AG04450 (cell line): ENCODE measurements at places on chromosomes 4 and X.

GRCh38 chrX:70331161-70331560 lies 41.3 kb downstream of the KIF4A start:
- no peak for DNase-seq

- no peak for DNase-seq
These were observed 82.2 kb downstream of the SUPT20HL2 start for GRCh38 chrX:24231641-24232179.

- no peak for DNase-seq
These were observed 141.4 kb upstream of the PAK3 start for GRCh38 chrX:110954428-110955100.

GRCh38 chr4:56764775-56765174 lies 56.7 kb downstream of the SPINK2 start:
- no peak for DNase-seq

DNA sequence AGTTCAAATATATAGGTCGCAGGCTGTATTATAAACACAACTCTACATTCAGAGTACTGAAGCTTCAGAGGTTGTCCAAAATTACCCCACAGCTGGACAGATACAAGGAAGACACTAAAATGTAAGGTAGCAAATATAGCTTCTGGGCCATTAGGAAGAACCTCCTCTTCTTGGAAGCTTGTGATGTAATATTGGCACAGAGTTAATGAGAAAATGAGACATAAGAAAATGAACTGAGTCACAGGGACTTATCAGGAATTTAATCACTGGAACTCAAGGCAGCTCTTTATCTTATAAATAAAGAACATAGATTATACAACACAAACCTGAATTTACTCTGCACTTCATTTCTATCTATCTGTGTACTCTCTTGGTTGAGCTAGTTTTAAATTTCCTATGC lies 344.7 kb downstream of the PCDH10 start:
- no peak for DNase-seq

GRCh38 chr4:165588534-165589315 lies 209.9 kb downstream of the CPE start:
- no peak for DNase-seq

DNA sequence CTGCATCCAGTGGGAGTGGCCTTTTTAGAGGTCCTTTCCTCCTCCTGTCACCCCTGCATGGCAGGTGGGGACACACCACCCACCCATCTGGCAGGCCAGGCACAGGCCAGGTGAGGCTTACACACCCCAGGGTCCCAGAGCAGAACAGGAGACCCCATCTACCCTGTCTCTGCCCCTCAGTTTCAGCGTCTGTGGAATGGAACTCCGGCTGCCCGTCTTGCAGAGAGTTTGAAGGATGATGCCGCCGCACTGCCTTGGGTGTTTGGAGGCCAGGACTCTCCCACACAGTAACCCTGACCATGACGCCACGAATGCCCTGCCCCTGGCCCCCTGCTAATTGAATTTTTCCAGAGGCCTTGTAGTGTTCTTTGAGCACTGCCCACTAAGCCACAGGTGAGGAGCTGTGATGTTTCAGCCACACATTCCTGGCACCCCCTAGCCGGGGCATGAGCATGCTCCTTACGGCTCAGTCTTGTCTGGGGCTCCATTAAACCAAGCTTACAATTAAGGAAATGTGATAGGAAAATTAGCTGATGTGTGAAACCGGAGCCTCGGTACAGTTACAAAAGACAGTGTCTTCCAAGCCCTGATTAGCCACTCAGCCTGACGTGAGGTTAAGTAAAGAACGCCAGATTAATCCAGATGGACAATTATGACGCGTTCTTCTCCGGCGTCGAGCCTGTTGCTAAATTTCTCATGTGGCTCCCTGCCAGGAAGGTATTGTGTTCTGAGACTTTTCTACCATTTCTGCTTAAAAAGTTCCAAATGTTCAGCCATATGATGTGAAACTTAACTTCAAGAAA lies 39.3 kb downstream of the HMX1 start:
- no peak for DNase-seq

GRCh38 chr4:163672751-163673150 lies 178.3 kb downstream of the TMA16 start:
- DNase-seq = no peak

DNA sequence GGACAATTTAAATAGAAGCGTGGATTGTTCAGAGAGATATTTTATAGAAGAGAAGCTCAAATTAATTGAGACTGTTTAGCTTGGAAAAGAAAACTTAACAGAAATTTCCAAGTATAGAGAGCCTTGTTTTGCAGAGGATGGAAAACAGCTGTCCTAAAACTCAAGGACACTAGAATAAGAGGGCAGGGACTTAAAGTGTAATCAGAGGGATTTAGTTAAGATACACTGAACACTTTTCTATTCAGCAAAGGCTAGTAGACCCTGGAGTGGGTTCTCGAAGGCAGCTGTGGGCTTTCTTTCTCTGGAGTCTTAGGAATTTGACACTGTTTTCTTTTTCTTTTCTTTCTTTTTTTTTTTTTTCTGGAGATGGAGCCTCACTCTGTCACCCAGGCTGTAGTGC lies 92.7 kb upstream of the ARX start:
- DNase-seq = no peak

DNA sequence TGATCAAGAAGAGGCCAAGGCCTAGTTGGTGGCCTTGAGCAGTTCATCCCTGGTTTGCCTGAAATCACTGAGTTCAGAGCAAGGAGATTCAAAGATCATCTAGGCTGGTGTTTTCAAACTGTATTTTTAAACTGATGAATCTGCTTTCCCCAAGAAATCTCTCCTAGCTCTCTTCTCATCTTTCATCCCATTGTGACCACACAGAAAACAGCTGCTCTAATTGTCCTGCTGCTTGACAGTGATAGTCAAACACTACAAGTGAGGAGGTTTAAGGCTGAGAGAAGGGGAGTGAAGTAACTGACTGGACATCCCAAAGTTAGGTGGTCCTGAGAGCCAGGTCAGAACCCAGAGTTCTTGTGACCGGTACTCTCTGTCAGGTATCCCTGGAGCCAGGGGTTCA lies 91.5 kb downstream of the LNX1 start:
- no peak for DNase-seq

DNA sequence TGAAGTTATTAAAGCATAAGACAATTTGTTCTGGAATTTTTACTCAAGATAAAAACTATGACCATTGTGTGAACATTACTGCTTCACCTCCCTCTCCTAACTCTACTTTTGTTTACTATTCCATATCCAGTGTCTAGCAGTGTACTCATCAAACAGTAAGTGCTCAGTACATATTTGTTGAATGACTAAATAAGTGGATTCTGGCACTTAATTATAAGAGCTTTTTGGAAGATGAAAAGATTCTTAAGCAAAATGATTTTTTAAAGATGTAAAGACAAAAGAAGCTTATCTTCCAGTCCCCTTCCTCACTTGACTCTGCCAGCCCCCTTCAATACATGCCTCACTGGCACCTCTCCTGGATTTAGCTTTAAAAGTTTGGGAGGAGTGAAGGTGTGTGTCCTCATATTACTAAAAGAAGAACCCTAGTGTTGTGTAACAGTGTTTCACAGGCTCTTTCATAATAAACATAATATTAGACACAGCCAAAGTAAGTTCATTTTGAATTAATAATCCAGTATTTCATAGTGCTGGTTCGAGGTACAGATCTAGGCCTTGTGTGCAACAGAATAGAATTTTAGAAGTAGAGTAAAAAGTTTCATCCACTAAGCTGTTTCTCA lies 53.0 kb downstream of the GAB1 start:
- no peak for DNase-seq

DNA sequence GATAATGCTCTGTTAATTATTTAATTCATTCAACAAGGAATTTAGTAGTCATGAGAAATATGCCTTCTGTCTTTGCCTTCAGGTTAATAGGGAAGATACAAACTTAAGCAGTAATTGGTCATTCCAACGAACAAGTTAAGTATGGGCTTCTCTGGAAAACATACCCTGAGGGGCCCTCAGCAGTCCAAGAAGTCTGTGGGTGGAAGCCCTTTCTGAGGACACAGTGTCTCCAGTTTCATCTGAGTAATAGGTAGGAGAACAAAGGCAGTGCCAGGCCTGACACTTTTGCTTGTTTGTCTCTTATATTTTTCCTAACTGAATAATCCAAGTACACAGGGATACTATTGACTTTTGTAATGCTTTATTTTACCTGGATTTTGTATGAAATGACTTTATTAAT lies 262.5 kb downstream of the FBXW7 start:
- DNase-seq = no peak

DNA sequence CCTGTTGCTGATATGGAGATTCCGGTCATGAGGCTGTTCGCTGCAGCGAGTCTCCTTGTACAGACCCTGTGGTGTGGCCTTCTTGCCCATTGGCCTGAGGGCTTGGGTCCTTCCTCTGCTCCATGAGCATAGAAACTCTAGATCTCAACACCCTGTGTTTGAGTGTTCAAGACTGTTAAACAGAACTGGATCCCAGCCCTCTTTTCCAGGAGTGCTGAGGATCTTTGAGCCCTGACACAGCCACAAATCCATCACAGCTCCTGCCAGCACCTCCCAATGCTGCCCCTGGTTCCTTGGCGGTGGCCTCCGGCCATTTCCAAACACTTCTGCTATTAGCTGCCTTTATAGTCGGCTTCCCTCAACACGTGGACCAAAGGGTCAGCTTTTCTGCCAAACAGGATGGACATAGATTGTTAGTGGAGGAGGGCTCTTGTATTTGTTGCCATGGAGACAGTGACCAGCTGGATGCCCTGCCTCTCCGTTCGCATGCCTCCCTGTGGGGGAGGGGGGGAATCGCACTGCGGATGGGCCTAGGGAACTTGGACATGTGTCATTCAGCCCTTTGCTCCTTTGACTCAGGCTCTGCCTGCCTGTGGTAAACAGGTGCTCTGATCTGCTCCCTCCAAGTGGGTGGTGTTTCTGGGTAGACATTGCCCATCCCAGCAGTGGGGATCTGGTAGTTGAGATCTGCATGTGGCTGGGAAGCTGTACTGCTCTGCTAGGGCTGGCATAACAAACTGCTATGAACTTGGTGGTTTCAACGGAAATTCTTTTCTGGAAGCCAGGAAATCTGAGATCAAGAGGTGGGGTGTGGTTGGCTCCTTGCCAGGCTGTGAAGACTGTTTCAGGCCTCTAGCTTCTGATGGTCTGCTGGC lies 6.9 kb upstream of the WDR1 start:
- DNase-seq = no peak

DNA sequence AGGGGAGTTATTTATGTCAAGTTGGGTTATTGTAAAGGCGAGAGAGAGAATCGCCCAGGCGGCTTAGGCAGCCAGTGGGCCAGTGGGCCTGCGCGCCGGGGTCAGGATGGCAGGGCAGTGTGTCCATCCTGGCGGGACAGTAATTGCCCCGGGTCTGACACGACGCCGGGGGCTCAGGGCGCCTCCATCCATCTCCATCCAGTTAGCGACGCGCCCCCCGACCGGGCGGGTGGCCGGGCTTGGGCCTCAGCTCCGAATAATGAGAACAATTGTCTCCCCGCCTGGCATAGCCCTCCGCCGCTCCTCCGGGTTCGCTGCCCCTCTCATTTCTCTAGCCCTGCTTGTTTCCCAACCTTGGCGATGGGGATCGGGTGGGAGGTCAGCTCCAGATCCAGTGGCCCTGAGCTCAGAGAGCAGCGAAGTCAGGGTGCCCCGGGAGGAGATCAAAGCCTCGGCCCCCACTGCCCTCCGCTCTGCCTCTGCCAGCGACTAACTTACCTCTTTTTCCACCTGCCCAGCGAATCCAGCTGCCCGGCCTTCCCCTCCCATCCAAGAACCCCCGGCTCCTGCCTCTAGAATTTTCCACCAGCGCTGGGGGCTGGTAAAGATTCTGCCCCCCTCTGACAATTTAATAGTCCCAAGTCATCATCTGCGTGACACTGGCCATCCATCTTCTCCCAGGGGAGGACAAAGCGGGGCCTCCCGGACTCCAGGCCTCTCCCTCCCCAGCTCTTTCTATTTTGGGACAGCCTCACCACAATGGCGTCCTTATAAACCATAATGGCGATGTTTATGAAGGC lies 56.9 kb upstream of the TMEM33 start:
- no peak for DNase-seq

DNA sequence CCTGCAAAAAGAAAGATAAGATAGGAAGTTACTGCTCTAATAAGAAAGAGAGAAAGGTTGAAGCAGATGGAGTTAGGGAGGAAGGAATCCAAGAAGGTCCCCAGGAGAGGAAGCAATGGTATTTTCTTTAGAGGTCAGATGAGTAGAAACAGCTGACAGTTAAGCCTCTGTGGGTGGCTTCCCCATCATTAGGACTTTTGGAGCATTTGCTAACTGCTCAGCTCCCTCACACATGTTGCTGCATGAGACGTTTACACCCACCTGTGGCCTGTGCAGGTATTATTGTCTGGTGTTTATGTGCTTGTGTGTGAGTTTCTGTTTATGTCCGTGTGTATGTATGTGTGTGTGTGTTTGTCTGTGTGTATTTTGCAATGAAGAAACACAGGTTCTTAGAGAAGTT lies 346.8 kb downstream of the RAB28 start:
- DNase-seq = no peak

DNA sequence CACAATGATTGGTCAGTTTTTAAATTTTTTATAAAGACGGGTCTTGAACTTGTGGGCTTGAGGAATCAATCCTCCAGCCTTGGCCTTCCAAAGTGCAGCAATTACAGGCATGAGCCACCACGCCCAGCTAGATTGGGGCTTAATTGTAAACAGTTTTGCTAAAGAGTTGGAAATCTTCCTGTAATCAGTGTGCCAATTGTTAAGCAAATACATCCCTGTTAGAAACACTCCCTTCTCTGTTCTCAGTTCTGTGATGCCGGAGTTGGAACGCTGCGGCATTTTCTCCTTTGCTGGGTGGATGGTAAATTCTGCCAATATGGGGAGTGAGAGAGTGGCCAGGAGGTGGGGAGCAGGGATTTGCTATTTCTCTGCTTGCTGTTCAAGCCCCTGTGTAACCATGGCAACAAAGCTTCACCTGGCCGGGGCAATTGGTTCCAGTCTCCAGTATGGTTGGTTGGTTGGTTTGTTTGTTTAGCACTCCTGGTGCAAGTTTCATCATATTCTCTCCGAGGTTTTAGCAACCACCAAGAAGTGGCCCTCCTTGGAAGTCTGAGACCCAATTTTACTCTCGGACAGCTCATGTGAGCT lies 3.0 kb upstream of the SPATA4 start:
- DNase-seq = no peak

- no peak for DNase-seq
These were observed 16.0 kb upstream of the ERCC6L start for GRCh38 chrX:72254816-72255215.

- no peak for DNase-seq
These were observed 20.5 kb upstream of the ZNF81 start for GRCh38 chrX:47815901-47816845.
